ENCODE measurements at places on chromosomes 6 and 20.

- DNase-seq, result no peak
Measured at GRCh38 chr6:64932486-64932885, 774.5 kb downstream of the EYS start.

- DNase-seq, result no peak
Measured at GRCh38 chr6:125868678-125869395, 78.1 kb downstream of the NCOA7 start.

DNA sequence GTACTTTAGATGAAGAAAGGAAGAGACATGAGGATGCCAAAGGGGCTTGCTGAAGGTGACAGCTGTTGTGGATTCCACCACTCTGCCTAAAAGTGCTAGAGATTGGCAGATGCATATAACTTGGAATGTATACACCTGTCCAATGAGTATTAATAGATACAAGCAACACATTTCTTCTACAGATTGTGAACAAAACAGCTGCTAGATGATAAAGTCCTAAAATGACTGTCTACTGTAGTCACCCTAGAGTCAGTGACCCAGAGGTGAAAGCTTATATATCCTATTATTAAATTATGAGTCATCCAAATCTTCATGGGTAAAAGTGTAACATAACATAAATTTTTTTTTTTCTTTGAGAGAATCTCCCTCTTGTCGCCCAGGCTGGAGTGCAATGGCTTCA is 5.2 kb downstream of the RNF217 start:
- no peak for DNase-seq

GRCh38 chr6:166584155-166584554 is 2.3 kb downstream of the RAMACL start:
- no peak for DNase-seq

DNA sequence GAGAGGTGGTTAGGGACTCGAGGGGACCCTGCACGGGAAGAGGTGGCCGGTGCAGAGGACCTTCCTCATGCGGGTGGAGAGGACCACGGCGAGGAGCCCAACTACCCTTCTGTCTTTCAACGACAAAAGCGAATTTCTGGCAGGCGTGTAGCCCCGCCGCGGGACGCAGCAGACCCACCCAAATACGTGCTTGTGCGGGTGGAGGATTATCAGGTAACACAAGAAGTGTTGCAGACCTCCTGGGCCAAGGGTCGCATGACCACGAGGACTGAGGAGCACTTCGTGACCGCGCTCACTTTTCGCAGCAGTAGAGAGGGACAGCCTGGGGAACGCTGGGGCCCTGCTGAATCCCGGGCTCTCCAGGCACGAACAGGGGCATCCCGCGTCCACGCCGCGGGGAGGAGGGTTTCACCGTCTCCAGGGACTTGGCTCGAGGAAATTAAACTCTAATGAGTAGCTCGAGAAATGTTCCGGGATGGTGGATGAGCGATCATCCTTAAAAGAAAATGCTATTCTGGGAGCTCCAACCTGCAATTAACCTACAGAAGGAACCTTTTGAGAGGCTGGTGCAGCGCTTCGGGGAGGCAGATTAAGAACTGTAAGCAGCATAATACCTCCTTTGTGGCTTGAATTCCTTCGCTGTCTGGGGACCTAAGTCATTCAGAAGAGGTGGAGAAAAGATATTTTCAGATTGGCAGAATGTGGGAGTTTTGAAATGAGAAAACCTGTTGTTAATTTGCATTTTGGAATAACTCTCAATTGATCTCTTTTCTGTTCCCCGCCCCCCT is 804 bp downstream of the C6orf141 start:
- no peak for DNase-seq

DNA sequence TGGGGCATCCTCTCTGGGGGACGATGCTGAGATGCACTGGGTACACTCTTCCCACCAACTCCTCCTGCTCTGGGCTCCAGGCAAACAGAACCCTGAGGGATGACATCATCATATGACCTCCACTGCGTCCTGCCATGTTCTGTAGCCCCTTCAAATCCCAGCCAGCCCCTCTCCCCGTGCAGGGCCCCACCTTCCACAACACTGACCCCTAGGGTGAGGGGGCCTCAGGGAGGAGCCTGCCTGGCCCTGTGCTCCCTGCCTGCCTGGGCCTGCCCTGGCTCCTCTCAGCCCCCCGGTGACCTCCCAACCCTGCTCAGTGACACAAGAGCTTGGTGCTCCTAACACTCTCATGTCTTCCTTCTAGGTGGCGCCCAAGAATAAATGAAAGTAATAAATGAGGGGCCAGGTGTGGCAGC is 9.6 kb upstream of the SPDEF start:
- DNase-seq, result no peak

DNA sequence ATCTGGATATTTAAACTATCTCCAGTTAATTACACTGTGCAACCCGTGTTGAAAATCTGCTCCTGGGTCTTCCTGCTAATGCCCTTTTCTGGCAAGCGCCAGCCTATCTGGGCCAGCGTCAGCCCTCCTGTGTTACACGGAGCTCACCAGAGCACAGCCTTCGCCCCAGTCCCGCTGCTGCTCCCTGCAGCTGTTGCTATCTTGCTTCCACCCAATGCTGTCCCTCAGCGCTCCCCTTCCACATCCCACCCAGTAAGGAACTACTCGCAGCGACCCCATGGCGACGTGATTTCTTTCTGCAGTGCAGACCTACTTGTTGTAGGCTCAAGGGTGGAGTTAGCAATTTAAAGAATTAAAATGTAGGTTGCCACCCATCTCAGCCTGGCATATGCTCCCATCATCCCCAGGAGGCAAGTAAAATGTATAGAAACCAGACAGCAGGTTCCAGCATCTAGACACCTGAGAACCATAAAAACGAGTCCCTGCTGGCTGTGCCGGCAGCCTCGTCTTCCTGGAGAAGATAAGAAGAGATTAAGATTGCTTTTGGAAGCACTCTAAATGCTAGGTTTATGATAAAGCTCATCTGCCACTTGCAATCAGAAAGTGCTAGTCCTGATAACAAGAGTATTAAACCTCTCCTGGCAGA is 254.3 kb upstream of the FOXQ1 start:
- DNase-seq, result peak; percentile 35

DNA sequence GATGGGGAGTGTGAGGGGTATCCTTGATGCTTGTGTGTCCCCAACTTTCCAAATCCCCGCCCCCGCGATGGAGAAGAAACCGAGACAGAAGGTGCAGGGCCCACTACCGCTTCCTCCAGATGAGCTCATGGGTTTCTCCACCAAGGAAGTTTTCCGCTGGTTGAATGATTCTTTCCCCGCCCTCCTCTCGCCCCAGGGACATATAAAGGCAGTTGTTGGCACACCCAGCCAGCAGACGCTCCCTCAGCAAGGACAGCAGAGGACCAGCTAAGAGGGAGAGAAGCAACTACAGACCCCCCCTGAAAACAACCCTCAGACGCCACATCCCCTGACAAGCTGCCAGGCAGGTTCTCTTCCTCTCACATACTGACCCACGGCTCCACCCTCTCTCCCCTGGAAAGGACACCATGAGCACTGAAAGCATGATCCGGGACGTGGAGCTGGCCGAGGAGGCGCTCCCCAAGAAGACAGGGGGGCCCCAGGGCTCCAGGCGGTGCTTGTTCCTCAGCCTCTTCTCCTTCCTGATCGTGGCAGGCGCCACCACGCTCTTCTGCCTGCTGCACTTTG is at the start of gene TNF:
TNF (plus strand) TSS at position 231 of the 567 bp plus-strand sequence; CDS start at position 408, 177 bp downstream.
- DNase-seq, result no peak

- no peak for DNase-seq
Measured at GRCh38 chr6:132253906-132254305, 147.4 kb downstream of the MOXD1 start.

DNA sequence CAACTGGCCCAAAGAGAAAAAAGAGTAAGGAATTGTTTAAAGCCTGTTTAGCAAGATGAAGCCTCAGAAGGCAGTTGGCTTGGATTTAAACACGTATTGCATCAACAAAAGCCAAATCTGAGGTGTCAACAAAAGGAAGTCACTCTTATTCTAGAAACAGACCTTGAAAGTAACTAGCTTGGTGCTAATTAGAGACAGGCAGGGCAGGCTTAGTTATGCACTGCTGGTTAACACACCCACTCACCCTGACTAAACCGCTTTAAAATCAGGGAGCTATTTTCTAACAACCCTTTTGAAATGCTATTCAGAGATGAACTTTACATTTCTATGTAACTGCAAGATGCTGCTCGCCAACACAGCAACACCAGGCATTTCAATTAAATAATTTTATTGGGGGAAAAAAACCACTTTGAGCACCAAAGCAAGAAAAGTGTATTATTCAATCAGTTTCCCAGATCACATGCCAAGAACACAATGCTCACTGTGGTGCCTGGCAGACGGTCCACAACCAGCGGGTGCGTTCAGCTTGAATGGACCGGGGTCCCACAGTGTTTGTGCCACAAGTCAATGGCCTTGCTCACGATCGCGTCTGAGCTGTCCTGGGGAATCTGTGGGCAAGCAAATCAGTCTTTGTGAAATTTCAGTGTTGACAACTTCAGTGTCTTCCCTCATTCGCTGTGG is 23.6 kb downstream of the TBC1D7 start:
- DNase-seq, result no peak

DNA sequence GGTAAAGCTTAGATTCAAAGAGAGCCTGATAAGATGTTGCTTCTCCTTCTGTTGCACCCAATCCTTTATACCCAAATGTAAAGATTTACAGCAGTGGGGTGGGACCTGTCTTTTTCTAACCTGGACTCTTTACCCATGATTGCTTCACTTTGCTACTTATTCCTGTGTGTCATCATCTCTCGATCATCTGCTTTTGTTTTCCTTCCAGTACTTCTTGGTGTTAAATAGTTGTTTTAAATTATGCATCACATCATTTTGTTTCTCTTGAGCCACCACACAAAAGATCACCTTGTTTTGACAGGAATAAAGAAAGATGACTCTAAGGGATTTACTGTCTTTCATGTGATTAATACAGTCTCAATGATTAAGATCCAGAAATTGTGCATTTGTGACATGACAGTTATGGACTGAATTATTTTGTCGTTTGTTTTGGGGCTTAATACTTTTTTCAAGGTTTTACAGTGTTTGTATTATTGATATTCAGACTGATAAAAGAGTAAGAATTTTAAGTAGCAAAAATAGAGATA is 123.1 kb downstream of the CDKAL1 start:
- DNase-seq, result no peak

- no peak for DNase-seq
Measured at GRCh38 chr6:130964289-130964688, 98.8 kb downstream of the EPB41L2 start.

GRCh38 chr6:45806172-45806571 is 209.5 kb downstream of the CLIC5 start:
- no peak for DNase-seq

DNA sequence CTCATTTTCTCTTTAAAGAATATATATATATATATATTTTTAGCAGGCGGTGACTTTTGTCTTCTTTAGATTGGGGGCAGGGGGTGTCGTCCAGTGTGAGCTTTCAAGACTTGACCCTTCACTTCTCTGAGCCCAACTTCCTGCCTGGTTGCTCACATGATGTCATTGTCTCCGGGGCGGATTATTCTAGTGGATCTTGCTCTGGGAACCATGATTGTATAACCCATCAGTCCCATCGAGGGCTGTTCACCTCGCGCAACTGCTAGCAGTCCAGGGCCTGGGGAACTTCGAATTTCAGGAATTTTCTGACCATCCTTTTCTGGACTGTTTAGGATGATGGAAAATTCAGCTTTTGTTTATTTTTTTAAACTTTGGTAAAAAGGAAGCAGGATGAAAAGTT is 1.0 kb downstream of the IGF2R start:
- no peak for DNase-seq
